GM19239 (cell line): ENCODE measurements at places on chromosomes 2 and 18.
A peak's percentile ranks its signal among the peaks of the same experiment; 100 is the strongest.

DNA sequence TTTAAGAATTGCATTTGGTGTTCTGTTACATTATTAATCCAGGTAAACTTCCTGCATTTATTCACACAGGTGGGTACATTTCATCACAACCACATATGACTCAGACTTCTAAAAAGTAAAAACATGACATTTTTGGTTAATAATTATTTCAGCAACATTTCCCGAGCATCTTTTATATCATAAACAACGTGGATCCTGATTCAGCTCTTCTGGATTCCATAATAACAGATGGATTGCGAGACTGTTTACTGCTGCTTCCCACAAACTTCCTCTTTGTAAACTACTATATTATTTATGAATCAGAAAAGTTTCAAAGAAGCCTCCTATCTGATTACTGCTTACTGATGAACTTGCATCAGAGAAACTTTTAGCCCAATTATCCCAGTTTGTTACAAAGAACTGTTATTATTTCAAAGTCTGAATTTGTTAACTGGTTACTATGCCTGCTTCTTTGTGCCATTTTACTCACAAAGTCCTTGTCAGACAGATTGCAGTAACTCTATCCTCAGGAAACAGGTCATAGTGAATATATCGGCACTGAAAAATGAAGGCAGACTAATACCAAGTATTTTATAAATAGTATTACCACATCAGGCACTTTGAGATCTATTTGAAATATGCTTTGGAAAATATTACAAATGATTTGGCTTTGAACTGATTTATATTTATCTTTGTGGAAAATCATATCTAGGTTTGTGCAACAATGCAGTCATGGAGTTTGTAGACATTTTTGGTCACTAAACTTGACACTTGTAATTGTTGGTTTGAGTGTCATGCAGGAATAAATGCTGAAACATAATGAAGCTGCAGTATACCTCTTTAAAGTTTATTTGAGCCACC is 511.6 kb downstream of the PLCL1 start:
- DNase-seq, result no peak

- DNase-seq, result no peak
These were observed 390.9 kb upstream of the VWC2L start for GRCh38 chr2:214019973-214020345.

GRCh38 chr2:68251855-68252399 is 405 bp downstream of the PPP3R1 start:
- DNase-seq, result peak; percentile 9

- peak; percentile 74 for DNase-seq
These were observed at the start of gene DLX2 for GRCh38 chr2:172102391-172103359. DLX2 (minus strand) TSS chr2:172102900; CDS start chr2:172102538, 362 bp downstream.

- DNase-seq, result no peak
These were observed 146.3 kb downstream of the ATL2 start for GRCh38 chr2:38230756-38231155.

DNA sequence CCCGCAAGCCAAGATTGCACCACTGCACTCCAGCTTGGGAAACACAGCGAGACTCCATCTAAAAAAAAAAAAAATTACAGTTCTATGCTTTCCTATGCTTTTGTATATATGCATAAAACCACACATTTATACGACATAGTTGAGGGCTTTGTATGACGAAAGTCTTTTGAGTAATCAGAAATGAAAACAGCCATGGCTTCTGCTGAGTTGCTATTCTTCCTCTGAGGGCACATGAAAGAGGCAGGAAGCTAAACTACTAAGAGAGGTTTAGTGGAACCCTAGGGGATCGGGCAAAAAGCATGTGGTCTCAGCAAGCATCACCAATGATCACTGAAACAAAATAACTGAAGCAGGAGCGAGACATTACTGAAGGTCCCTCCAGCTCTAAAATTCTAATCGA is 99.6 kb downstream of the ZAP70 start:
- DNase-seq, result no peak

DNA sequence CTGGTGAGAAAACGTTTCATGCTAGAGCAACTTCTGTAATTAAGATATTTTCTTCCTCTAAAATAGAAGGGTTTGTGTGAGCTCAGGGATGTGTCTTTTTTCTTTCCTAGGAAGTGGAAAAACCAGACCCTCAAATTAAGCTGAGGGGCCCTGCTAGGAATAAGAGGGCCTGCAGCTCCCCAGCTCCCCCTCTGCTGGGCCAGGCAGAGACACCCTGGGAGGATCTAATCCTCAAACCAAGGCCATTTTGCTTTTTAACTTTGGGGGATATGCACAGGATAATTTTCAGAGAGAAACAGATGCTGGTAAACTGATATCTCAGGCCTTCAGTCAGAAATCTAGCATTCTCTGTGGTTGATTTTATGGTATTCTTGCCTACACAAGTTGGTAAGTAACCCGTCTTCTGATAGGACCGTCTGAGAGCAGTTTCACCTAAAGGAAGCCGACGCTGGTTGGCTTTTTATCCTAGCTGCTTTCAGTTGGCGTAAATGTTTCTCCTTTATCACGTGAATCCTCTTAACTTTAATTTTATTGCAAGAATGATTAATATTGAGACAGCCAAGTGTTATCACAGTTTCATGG is 34.8 kb downstream of the SNTG2 start:
- no peak for DNase-seq

- no peak for DNase-seq
These were observed 143.1 kb upstream of the PELI1 start for GRCh38 chr2:64287202-64287740.

GRCh38 chr18:46559946-46560670 is 96.9 kb downstream of the LOXHD1 start:
- no peak for DNase-seq

DNA sequence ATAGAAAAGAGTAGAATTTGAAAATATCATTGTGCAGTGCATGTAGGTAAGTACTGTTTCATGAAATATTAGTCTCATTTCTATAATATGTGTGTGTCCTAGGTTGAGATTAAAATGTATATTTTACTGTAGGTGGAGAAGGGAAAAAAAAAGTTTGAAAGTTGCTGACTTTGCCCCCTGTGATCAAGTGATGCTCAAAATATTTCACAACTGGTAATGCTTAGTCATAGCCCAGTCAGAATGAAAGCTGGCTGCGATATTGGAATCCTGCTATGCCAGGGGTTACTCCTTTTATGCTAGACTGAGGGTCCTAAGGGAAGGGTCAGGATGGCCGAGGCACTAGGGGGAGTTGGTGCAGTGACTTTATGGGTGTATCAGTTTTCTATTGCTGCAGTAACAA is 19.5 kb upstream of the CFAP36 start:
- DNase-seq, result no peak

DNA sequence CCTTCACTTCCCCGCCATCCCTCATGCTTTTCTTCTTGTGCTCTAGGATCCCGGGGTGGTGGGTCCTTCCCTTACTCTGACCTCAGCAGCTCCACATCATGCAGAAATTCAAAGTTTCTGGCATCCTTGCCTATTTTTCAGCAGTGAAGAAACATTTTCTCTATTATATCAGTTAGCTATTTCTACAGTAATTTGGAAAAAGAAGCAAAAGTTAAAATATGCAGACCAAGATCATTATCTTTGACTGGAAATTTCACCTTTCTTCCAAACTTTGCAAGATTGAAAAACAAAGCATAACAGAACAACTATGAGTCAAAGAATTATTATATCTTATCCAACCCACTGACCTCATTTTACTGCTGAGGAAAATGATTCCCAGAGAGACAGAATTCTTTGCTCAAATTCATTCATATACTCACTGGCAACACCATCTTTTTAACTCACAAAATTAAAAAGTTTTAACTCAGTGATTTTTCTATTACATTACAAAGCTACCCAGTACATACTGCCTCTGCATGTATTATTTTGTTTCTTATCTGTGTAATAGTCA is 40.5 kb downstream of the ANTXR1 start:
- no peak for DNase-seq

DNA sequence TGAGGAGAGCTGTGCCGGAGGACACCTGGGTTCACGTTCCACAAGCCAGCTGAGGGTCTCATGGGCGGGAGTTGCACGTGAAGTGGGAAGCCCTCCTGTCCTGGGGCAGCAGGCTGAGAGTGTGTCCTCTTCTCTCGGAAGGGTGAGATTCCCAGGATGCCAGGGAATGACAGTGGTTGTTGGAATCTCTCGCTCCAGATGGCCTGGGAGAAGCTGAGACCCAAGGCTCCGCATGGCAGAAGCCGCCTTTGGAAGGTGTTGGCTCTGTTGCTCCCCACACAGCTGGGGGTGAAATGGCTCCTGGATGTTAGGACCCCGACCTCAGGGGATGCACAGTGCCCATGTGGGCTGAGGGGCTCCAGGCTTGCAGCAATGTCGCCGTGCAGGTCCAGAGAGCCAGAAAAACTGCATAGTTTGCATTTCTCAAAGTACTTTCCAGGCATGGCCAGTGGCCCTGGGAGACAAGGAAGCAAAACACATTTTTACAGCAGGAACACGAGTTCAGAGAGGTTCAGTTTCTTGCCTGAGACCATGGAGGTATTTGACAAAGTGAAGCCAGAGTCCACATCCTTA is 153.4 kb downstream of the TMEM18 start:
- no peak for DNase-seq

- DNase-seq, result no peak
These were observed 217.3 kb downstream of the SEPTIN10 start for GRCh38 chr2:109396202-109397180.

DNA sequence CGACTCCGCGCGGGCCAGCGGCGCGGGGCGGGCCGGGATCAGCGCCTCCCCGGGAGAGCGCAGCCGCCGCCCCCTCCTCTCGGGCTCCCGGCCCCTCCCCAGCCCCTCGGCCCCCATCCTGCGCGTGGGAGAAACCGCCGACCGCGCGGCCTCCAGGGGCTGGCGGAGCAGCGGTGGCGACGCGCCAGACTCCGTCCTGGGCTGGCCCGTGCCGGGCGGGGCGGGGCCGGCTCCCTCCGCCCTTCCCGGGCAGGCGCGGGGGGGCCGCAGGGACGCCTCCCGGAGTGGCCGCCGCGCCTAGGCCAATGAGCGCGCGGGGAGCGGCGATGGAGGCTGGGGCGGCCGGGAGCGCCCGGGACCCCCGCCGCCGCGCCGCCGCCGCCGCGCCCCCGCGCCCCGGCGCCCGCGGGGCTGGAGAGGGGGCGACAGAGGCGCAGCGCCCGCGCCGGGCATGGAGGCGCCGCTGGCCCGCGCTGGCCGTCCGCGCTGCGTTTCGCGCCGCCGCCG is 49.1 kb downstream of the KCNIP3 start:
- DNase-seq, result no peak

DNA sequence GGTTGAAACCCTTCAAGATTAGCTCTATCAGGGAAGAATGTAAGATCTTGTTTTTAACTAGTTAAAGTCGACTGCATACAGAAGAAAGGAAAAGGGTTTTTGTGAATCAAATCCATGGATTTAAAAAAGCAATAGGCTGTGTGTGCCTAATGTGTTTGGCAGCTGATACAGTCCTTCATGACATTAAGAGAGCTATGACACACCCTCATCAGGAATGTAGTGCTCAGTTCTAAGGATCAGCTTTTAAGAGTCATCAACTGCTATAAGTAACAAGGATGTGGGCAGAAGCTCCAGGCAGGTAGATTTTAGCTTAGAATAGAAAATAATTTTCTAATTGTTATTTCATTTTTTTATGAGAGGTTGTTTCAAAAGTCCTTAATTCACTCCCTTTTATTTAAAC is 52.9 kb downstream of the PPP1R1C start:
- no peak for DNase-seq

DNA sequence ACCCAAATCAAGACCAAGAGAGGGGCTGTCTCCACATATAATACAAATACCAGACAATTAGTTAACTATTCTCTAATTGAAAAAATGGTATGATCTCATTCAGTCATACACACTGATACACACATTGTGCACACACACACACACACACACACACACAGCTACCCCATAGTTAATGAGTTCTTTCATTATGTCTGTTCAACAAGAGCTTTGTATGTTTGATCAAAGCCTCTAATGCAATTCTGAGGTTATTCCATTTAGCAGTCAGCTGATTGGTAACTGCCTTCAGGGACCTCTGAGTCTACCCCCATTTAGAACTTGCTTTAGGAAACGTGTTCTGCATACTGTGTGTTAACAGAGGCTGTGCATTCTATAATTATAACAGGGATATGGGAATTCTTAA is 741.4 kb upstream of the LRRTM4 start:
- no peak for DNase-seq

- DNase-seq, result no peak
These were observed 45.2 kb downstream of the PCBP1 start for GRCh38 chr2:70132244-70133126.

DNA sequence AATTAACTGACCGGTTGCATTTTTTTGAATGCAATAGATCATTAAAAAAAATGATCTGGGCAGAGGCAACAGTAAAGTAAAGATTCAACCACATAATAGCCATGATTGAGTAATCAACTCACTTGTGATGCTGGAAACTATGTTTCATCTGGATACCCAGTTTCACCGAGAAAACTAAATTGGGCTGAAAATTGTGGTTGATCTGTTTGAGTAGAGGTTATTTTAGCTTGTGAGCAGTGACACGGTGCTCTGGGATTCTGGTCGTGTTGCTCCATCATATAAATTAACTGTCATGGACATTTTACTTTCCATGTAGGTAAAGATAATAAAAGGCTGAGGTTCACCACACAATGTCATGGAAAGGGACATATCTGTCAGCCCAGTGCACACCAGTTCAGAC is 58.7 kb downstream of the CD226 start:
- DNase-seq, result no peak

DNA sequence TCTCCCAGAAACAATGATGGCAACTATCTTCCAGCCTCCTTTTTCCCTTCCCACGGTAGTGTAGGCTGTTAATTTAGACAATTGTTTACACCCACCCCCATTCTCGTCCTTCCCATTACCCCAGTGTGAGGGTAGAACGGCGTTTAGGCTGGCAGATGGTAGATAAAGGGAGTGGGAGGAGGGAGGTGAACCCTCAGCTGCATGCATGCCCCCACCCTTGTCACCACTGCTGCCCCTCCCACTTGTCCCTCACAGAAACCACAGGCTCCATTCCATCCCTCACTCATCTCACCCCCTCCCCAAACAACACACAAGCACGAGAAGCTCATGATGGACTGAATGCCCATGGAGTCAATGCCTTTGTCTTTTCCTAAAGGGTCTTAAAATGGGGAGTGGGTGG is 107.9 kb upstream of the PARD3B start:
- no peak for DNase-seq

DNA sequence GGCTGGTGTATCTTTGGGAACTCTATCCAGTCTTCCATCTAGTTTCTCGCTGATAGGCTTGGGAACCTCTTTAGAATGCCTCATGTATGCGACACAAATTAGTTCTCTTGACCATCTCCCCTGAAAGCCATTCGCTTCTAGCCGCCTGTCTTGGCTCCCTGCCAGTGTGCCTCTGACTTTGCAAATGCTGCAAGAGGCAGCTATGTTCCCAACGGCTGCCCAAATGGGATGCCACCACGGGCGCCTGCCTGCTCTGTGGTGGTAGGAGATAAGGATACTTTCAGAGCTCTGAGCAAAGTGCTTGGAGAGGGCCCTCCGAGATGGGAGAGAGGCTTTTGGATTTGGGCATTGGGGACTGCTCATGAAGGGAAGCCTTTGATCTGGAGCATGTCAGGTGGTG is 77.7 kb upstream of the IGFBP5 start:
- DNase-seq, result no peak

GRCh38 chr18:39449566-39449965 is 1884.0 kb upstream of the CELF4 start:
- DNase-seq, result no peak

GRCh38 chr2:132623096-132623839 is 46.7 kb downstream of the LYPD1 start:
- DNase-seq, result no peak

GRCh38 chr2:148358375-148358774 is 286.2 kb upstream of the EPC2 start:
- DNase-seq, result no peak
